Fibroblast of upper back skin (primary cell): ENCODE measurements at places on chromosomes 2 and 18.

- DNase-seq = no peak
These were observed 123.1 kb upstream of the NDUFV2 start for GRCh38 chr18:8979258-8979988.

DNA sequence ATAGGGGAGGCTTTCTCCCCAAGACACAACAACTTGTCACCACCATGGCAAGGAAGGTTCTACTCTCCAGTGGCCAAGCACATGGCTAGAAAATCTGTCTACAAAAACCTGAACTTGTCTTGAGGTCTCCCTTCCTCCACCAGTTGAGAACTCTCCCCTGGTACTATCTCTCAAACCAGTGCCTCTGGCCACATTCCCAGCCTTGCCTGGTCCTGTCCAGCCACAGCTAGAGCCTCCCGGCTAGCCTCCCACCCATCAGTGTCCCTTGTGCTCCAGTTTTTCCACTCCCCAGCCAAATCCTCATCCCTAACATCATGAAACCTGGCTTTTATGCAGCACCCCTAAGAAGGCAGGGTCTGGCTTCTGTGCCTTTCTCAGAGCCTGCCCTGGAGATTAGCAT lies 21.2 kb upstream of the FZD5 start:
- no peak for DNase-seq

DNA sequence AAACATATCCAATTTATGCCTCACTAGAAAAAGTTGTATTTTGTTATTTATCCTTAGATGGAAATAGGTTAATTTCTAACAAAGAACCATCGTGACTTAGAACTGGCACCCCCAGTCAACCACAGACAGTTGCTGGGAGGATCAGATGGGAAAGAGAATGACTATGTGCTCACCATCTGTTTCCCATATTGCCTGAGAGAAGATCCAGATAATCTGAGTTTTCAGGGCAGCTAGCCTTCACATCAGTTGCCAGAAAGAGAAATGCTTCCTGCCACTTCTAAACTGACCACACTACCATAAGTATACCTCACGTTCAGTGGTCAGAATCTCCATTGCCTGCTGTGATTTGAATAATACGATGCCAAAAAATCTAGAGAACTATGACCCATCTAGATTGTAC lies 28.4 kb upstream of the NEB start:
- peak; percentile 44 for DNase-seq

DNA sequence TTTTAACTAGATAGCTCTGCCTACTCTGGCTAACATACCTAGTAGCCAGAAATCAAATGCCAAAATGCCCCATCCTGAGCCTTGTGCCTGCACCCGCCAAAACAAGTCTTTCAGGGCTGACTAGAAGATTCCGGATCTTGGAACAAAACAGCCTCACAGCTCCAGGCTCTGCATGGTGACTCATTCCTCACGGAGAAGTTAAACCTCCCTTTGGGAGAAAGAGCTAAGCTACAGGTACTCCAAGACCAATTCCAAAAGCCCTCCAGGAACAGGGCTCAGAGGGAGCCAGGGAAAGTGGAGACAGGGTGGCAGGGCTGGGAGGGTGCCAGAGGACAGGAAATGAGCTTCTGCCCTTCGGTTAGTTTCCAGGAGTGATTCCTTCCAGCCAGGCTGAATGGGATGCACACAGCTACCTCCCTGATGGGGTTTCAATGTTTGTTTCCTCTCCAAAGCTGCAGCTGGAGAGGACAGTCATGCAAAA lies 295.6 kb downstream of the TNS1 start:
- peak; percentile 51 for DNase-seq

- DNase-seq = no peak
These were observed 113.2 kb downstream of the TSN start for GRCh38 chr2:121868652-121869051.

DNA sequence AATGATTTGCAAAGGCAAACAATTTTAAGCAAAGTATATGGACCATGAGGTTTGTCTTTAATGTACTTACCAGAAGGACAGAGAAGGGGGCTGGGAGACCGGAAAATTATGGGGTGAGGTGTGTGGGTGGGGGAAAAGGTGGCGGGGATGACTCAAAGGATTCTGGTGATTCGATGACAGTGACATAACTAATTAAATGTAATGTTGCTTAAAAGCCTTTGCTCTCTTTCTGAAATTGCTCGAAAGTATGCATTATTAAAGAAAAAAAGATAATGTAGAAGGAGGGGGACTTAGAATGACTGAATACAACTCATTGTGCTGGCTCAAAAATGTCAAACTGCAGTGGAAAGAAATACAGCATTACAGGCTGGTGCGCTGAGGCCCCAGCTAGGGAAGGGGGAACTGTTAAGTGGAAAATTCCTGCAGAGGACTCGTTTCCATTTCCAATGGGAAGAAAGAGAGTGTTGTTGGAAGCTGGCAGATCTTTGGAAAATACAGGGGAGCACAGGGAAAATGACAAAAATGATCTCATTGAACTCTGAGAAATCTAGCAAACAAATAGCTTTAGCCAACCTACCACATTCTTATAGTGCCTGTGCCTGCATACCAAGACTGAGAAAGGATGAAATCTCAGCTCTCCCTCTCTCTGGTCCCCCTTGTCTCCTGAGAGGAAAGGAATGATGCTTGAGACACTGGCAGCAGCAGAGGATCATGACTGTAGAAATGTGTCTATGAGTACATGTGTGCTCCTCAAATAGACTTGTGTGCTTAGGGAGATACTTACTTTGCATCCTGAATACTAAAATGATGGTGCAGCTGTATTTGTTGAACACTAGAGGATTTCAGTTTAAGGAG lies 632.4 kb downstream of the NYAP2 start:
- peak; percentile 52 for DNase-seq
